Stimulated activated CD8-positive, alpha-beta memory T cell treated with anti-CD3 and anti-CD28 coated beads, Interleukin-4, amount 100 ng/mL, for 48 hours (primary cell): ENCODE measurements at places on chromosomes 6 and 20.
A peak's percentile ranks its signal among the peaks of the same experiment; 100 is the strongest.

GRCh38 chr6:145892026-145892425, 72.1 kb downstream of the SHPRH start:
- DNase-seq: no peak

DNA sequence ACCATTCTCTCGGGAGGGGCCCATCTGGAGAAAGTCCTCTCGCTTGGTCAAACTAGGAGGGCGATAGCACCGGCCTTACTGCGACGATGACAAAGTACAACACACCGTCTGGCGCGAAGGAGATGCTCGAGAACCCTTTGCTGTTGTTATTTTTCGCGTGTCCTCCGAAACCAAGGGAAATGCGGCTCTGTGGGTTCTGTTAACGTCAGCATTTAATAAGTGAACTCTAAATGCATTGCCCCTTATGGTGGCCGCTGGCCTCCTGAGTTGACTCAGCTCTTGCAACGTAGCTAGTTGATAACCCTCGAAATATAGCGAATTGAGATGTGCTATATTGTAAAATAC, 577 bp upstream of the SCAND1 start:
- DNase-seq: no peak

- no peak for DNase-seq
Measured at GRCh38 chr6:164415832-164416563, 893.4 kb downstream of the C6orf118 start.

DNA sequence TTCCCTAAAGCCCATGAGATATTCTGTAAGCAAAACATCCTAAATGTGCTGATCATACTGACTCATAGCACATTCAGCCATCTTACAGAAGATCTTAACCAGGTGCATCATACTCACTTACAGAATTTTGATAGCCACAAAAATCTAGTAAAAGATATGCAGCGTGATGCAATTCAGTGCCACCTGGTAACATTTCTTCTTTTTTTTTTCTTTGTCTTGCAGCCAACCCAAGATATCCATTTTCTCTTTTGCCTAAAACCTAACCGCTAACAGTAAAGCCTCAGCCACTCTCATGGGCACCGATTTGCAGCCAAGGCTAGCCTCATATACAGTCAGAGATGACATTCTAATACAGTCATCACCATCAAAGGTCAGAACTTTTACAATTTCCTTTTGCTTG, 293.3 kb downstream of the HACE1 start:
- no peak for DNase-seq

DNA sequence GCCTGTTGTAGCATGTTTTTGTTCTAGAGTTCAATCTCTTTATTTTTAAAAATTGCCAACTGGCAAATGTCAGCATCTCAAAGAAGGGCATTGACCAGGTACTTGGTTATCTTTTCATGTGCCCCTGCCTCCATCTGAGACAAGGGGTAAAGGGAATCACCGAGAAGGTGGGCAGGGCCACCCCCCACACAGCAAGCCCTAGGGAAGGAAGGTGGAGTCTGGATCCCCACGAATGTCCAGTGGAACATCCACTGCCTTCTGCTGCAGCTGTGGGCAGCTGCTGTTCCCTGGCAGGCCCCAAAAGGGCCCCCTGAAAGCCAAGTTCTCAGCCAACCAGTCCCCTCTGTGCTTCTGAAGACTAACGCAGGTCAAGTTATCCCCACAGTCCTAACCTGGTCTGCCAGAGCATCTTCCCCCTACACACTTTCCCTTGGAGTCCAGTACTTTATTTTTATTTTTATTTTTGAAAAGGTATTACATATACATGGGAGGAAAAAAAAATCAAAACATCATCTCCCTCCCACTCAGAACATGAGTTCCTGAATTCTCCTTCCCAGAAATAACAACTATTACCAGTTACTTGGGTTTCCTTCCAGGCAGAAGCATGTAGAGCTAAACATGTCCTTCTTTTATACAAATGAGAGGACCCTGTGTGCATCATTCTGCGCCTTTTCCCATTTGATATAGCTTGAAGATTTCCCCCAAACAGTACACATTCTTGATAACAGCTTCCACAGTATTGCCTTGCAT, 253.7 kb downstream of the MAFB start:
- DNase-seq: no peak

GRCh38 chr6:128655978-128656498, 135.6 kb upstream of the PTPRK start:
- DNase-seq: peak; percentile 23

DNA sequence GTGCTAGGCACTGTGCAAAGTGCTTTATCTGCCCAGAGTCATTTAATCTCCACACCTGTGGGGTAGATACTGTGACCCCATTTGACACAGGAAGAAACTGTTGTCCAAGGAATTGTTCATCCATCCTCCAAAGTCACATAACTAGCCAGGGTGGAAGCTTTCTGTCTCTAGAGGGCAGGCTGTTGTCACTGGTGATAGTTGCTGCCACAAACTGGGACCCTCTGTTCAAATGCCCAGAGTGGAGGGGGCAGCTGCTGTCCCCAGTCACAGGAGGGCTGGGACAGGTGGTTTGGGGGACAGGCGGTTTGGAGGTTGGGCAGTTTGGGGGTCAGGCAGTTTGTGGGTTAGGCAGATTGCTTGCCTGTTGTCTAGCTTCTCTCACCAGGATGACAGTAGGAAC, 16.1 kb upstream of the TMEM242 start:
- no peak for DNase-seq

GRCh38 chr6:68651011-68651985, 16.2 kb downstream of the ADGRB3 start:
- DNase-seq: no peak

GRCh38 chr6:129115471-129115870, 232.5 kb downstream of the LAMA2 start:
- no peak for DNase-seq

- DNase-seq: no peak
Measured at GRCh38 chr20:18692447-18692846, 104.6 kb downstream of the DTD1 start.

- no peak for DNase-seq
Measured at GRCh38 chr20:46330072-46330763, 21.9 kb upstream of the CDH22 start.

GRCh38 chr6:35296931-35297600, 552 bp upstream of the DEF6 start:
- DNase-seq: no peak

- no peak for DNase-seq
Measured at GRCh38 chr20:37567671-37568588, 40.3 kb upstream of the BLCAP start.

DNA sequence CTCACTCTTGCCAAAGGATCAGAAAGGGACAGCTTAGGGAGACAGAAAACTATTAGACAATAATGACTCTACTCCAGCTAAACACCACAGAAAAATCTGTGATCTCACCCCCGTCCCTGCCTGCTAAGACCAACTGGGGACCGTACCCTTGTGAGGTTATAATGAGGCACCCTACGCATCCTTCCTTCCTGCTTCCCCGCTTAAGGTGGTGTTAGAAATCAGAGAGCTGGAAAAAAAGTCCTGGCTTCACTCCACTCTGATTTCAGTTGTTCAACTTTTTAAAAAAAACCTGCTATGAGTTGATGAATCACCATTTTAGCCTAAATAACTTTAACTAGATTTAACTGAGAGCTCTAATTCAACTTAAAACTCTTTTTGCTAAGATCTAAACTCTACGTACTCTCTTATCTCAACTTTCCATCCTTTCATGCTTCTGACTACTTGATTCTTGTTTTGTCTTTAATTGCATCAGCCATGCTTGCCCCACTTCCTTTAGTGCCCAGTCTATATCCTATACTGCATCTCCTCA, 35.8 kb upstream of the TMEM14A start:
- DNase-seq: peak; percentile 37

- no peak for DNase-seq
Measured at GRCh38 chr6:68636666-68637065, 1.6 kb downstream of the ADGRB3 start.

DNA sequence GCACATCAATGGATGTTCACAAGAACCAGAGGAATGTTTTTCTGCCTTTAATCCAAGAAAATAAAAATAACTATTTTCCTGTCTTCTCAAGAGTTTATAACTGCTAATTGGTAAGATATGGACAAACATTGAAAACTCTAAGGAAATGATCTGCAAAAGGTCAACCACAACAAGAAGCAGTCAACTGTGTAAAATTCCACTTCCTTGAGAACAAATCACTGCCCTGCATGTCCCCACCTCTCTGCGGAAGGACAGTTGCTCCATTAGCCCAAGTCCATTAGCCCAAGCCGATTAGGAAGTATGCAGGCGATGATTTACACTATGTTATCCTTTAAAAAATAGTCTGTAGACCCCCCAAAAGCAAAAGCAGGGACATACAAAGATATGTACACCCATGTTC, 27.6 kb downstream of the SLC22A23 start:
- DNase-seq: no peak

- DNase-seq: no peak
Measured at GRCh38 chr6:129643968-129644367, 66.0 kb downstream of the ARHGAP18 start.

DNA sequence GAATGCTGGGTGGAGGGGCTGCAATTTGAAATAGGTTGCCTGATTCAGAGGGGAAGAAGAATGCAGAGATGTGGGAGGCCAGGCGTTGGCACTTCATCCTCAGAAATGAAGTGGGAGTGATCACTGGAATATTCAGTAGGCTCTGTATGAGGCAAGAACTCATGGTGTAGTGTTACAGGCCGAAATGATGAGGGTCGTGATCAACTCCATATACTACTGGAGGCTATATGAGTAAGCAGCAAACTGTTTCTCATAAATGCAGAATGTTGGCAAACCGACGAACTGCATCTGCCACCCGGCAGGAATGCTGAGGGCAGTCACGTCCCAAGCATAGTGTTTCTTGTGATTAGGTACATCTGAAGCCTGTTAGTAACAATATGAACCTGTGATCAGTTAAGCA, 12.7 kb downstream of the KCNS1 start:
- DNase-seq: no peak

DNA sequence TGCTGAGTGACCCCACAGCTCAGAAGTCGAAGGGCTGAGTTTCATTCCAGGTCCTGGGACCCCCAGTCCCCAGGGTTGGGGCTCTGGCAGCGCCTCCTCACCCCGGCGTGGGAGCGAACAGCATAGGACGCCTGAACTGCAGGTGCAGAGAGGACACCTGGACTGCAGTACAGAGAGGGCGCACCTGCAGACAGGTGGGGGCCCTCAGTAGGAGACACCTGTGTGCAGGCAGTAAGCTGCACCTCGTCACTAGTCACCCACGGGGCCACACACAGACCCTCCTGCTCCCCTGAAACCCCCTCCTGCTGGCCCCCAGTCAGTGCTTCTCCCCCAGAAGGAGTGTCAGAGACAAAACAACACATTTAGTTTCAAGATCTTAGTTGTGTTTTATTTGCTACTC, 8.6 kb upstream of the NKAIN4 start:
- no peak for DNase-seq

GRCh38 chr20:37480919-37481318, 40.1 kb upstream of the NNAT start:
- DNase-seq: no peak

- no peak for DNase-seq
Measured at GRCh38 chr6:149275621-149276020, 41.9 kb upstream of the TAB2 start.

- no peak for DNase-seq
Measured at GRCh38 chr6:128456510-128457230, 63.7 kb downstream of the PTPRK start.

DNA sequence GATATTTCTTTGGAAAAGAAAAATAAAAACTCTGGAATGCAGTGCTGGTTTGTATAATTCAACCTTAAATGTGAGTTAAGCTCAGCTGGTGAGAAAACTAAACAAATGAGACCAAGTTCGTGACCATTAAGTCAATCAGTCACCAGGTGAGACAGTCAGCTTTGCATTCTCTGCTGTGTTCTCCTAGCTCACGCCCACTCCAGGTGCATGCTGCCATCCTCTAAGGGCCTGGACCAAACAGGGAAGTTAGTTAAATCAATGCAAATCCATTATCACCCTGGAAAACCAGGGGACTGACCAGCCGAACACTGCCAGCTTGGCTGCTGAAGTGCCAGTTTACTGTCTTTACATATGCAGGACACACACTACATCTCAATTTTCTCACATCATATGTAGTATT, 7.2 kb downstream of the TPBG start:
- no peak for DNase-seq

- peak; percentile 82 for DNase-seq
Measured at GRCh38 chr6:73309785-73310502, 44.1 kb downstream of the DPPA5 start.

DNA sequence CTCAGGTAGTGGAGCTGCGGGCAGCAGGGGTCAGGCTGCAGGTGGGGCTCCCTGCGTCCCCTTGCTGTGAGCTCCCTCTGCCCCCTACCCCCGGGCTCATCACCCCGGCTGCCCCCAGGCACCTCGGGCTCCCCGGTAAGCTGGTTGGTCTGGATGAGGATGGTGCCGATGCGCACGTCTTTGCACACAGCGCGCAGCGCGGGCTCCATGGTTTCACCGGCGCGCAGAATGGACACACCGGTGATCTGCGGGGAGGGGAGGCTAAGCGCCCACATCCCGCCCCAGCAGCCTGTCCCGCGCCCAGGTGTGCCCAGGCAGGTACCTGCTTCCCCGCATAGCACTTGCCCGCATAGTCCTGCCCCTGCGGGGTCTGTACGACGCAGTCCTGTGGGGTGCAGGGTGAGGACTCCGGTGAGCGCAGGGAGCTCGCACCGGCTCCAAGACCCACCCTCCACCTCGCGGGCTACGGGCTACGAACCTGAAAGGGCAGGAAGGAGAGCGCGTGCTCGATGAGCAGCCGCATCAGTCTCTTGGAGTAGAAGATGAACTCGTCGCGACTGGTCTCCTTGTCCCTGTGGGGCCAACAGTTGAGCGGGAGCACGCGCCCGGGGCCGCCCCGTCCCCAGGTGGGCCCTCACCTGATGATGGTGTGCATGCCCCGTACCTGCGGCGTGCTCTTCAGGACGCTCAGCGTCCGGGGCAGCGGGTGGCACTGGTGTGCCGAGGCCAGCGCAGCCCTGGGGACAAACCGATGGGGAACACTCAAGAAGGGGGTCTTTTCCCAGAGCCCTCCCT, 15.5 kb downstream of the UCKL1 start:
- DNase-seq: no peak

- DNase-seq: no peak
Measured at GRCh38 chr6:156125844-156126243, 651.3 kb upstream of the ARID1B start.

DNA sequence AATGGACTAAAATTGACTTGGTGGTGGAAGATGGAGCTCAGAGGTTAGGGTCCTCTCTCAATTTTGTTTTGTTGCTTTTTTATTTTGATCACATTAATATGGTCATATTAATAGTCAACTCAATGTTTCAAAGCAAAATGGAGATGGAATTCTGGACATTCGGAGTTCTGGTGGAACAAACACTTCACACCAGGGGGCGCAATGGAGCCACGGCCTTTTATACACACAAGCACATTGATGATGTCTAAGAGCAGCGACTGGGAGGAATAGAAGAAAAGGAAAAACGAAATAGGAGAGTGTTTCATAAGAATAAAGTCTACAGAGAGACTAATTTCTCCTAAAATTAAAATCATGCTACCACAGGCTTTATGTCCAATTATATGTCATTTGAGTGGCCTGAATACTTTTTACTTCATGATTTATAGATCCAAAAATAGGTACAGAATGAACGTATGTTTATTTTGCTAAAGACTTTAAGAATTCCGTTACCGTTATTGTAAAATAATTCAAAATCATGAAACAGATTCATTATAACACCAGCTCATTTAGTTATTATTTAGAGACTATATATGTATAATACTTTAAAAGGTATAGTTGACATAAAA, 197.6 kb upstream of the SASH1 start:
- DNase-seq: peak; percentile 86
